Stimulated activated naive CD8-positive, alpha-beta T cell treated with anti-CD3 and anti-CD28 coated beads, Interleukin-15, Interleukin-2, amounts not matched to agents 100 U/mL and 50 U/mL, for 24 hours (primary cell): ENCODE measurements at places on chromosomes 12 and 14.
A peak's percentile ranks its signal among the peaks of the same experiment; 100 is the strongest.

DNA sequence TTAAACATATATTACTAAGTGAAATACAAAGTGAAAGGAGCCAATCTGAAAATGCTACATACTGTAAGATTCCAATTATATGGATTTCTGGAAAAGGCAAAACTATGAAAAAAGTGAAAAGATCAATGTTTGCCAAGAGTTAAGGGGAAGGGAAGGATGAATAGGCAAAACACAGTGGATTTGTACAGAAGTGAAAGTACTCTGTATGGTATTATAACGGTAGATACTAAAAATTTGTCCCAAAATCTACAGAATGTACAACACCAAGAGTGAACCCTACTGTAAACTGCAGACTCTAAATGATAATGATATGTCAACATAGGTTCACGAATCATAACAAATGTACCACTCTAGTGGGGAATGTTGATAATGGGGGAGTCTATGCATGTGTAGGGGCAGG, 17.8 kb downstream of the EEA1 start:
- no peak for DNase-seq

GRCh38 chr14:61042220-61042619, 61.2 kb downstream of the SLC38A6 start:
- no peak for DNase-seq

DNA sequence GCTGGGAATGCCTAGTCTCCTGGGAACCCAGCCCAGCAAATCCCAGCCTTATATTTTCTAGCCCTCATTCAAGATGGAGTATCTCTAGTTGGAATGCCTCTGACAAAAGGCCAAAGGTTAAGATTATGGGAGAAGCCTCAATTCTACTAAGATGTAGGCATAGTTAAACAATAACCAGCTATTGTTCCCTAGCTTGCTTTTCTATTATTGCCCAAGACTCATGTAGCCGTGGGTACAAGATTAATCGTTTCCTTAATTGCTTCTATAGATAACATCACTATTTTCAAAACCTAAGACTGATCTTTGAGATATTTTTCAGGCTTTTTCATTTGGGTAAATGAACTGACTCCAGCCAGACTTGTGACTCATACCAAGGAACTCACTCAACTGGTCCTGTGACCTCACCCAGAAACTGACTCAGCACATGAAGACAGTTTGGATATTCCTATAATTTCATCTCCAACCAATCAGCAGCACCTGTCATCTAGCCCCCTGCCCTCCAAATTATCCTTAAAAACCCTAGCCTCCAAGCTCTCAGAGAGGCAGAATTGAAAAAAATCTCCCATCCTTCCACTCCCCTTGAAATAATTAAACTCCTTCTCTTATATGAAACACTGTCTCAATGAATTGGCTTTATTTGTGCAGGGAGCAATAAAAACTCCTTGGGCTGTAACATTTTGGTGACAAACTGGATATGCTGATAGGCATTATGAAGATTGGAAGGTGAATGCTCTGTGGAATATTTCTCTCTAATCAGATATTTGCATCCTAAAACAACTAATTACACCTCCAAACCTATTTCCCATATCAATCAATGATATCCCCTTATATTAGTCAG, 589.0 kb downstream of the C12orf50 start:
- DNase-seq, result no peak

DNA sequence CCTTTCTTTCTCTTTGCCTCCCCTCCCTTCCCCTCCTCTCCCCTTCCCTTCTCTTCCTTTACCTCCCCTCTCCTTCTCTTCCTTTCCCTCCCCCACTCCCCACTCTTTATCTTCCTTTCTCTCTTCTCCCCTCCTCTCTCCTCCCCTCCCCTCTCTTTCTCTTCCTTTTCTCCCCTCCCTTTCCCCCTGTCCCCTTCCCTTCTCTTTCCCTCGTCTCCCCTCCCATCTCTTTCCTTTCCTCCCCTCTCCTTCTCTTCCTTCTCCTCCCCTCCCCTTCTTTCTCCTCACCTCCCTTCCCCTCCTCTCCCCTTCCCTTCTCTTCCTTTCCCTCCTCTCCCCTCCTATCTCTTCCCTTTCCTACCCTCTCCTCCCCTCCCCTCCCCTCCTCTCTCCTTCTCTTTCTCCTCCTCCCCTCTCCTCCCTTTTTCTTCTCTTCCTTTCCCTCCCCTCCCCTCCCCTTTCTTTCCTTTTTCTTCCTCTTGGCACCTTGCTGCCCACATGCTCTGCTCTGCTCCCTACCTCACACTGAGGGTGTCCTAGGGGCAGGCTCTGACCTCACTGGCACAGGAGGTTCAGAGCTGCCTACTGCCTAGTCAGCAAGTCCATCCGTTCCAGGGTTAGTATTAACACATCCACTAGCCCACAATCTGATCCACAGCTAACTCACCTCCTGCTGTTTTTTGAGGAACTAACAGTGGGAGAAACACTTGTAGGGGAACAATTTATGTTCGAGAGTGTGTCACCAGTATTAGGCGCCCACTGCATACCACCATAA, 101.0 kb downstream of the NUAK1 start:
- no peak for DNase-seq

- peak; percentile 72 for DNase-seq
Observed at GRCh38 chr14:91245029-91245428, 525 bp upstream of the GPR68 start.

GRCh38 chr12:68899251-68899771, 33.7 kb downstream of the CPM start:
- DNase-seq, result no peak

DNA sequence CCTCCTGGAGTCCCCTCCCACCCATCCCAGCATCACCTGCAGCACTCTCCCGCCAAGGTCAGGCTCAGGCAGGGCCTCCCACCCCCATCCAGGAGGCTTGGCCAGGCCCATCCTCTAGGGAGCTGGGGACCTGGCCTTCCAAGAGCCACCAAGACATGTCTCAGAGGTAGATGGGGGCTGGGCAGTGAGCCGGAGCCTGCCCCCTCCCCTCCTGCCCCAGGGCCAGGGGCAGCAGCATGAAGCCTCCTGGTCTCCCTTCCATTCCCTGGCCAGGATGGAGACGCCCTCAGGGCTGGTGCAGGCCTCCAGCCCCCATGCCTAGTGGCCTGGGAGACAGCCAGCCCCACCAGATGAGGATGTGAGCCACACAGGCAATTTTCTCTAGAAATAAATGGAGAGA, 69.3 kb upstream of the C14orf180 start:
- DNase-seq, result no peak
